ENCODE measurements at places on chromosomes 3 and 15.

- no peak for DNase-seq
These were observed 36.3 kb upstream of the POLG start for GRCh38 chr15:89370978-89371227.

GRCh38 chr3:63333815-63334214 lies 55.7 kb downstream of the SYNPR start:
- no peak for DNase-seq

DNA sequence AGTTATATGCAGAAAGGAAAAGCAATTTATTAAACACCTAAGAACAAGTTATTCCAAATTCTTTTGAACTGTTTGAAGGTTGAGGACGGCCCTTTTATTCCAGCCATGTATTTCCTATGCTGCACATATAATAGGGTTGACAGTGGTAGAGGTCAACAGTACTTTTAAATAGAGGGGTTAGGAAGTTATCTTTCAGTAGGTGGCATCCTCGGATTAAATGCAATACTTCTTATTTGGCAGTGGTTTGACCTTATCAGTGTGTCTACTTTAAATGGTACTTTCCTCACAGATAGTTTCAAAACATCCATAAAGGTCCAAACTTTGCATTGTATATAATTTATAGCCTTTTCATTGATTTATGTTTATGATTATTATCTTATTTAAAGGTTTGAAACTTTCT lies 558.7 kb downstream of the TUSC7 start:
- DNase-seq: no peak

- DNase-seq: no peak
These were observed 158.7 kb downstream of the GBE1 start for GRCh38 chr3:81602781-81603180.

DNA sequence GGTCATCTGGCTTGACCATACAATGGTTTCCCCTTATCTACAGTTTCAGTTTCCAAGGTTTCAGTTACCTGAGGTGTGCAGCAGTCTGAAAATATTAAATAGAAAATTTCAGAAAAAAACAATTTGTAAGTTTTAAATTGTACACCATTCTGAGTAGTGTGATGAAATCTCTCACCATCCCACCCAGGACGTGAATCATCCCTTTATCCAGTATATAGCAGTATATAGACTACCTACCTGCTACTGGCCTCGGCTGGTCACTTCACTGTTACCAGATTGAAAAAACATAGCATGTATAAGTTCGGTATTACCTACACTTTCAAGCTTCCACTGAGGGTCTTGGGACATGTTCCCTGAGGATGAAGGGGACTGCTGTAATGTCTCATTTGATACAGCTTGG lies 12.0 kb downstream of the ARIH1 start:
- DNase-seq: no peak

DNA sequence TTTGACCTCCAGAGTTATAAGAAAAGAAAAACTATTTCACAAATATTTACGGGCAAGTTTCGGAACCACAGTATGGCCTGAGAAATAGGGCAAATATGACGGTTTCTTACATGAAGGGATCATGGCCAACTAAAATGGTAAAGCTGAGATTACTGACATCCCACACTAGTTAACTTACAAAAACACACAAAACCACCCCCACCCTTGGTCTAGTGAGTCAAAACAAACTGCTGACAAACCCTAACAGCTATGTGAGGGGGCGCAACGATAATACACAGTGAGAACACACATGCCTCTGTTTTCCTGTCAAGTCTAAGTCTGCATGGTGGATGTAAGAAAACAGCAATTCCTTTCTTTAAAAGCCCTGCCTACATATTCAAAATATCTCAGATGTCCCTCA lies 32.3 kb downstream of the CBLB start:
- DNase-seq: no peak

DNA sequence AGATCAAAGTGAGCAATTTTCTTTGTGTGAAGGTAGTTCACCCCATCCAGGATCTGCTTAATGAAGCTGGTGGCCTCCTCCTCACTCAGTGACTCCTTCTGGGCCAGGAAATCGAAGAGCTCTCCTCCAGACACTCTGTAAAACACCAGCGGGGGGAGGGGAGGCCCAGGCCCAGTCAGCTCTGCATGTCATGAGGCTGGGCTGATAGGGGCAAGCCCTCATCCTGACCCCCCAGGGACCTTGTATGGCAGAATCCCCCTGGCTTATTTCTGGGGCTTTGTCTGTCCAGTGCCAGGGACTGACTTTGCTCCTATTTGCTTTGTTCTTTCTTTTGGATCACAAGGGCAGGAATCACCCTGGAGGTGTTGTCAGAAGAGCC lies 74.9 kb downstream of the DAPK2 start:
- DNase-seq: peak; percentile 30

DNA sequence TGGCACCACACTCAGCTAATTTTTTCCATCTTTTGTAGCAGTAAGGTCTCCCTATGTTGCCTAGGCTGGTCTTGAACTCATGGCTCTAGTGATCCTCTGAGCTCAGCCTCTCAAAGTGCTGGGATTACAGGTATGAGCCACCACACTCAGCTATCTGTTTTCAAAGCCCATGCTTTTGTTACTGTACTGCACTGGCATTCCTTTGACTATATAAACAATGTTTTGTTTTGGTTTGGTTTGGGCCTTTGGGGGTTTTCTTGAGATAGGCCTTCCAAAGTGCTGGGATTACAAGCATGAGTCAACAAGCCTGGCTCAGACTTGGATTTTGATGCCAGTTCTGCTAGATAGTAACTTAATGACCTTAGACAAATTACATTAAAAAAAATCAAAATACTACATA lies 89.7 kb upstream of the GK5 start:
- no peak for DNase-seq

GRCh38 chr3:167602041-167602440 lies 51.7 kb downstream of the WDR49 start:
- DNase-seq: no peak

- peak; percentile 15 for DNase-seq
These were observed 32.4 kb upstream of the SLC6A11 start for GRCh38 chr3:10783360-10784351.

- DNase-seq: no peak
These were observed 361.0 kb upstream of the IL12A start for GRCh38 chr3:159627634-159628033.

- no peak for DNase-seq
These were observed 104.0 kb downstream of the ABHD5 start for GRCh38 chr3:43794776-43795175.

- DNase-seq: no peak
These were observed 38.3 kb downstream of the ETV5 start for GRCh38 chr3:186070550-186070949.

DNA sequence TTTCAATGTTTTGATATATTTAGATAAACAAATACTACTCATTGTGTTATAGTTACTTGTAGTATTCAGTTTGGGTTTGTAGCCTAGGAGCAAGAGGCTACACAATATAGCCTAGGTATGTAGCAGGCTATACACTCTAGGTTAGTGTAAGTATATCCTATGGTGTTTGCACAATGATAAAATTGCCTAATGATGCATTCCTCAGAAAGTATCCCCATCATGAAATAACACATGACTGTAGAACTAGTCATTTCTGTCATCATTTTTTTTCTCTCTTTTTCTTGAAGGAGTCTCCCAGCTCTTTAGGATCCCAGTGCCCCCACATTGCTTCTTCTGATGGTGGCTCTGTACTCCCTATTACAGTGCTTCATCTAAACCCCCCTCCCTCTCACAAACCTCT lies 157.7 kb upstream of the CADPS start:
- DNase-seq: no peak

DNA sequence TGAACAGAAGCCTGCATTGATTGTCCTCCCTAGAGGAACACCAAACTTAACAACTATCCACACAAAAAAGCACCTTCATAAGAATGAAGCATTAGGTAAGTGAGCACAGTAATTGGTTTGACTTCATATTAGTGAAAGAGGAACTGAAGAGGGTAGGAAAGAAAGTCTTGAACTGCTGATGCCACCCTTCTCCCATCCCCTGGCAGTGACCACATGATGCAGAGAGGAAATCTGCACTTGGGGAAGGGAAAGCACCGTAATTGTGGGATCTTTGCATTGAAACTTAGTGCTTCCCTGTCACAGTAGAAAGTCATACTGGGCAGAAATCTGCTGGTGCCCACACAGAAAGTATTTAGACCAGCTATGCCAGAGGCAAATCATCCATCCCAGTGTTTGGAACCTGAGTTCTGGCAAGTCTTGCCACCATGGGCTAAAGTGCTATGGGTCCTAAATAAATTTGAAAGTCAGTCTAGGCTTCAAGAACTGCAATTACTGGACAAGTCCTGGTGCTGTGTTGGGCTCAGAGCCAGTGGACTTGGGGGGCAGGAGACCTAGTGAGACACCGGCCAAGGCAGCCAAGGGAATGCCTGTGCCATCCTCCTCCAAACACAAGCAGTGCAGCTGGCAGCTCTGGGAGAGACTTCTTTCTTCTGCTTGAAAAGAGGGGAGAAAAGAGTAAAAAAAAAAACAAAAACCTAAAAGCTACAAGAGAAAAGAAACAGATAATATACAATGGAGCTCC lies 63.6 kb downstream of the SLC15A2 start:
- no peak for DNase-seq

- no peak for DNase-seq
These were observed 18.9 kb downstream of the RSRC1 start for GRCh38 chr3:158128755-158129154.

GRCh38 chr3:52671676-52672075 lies 14.0 kb downstream of the PBRM1 start:
- no peak for DNase-seq

DNA sequence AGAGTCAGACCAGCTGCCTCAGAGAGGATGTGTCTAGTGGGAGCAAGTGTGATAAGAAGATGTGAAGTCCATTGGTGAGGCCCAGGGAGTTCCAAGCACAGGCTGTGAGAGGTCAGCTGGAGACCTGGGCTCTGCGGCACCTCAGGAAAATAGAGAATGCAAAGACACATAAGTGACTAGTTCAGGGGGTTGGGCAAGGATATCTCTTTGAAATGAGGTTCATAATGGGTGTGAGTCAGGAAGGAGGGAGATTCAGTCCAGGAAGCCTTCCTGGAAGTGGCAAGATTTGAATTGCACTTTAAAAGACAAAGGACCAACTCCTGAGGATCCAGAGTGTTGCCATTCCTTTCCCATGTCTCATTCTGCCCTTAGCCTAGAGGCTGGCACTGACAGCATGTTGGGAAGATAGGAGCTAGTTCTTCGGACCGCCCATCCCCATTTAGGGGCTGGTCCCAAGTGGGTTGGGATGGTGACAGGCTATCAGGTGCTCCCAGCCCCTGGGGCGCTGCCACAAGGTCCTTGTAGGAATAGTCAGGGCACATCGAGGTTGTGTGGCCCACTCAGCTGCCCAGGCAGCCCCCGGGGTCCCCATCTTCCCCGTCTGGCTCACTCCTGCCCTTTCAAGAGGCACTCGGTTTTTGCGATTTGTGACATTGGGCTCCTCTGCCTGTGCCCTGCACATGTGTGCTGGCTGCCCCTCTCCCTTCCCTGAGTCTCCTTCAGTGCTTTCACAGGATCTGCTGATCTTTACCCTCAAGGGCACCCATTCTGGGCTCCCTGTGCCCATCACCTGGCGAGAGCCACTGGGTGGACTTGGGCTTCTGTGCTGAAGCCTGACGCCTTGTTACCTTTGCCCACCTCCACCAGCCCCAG lies 23.7 kb downstream of the ESYT3 start:
- DNase-seq: no peak

- no peak for DNase-seq
These were observed 871.3 kb downstream of the ZPLD1 start for GRCh38 chr3:103306104-103306503.

GRCh38 chr3:116445311-116445841 lies at the start of gene LSAMP:
Gene LSAMP, minus strand, starts transcription at chr3:116445487.
- no peak for DNase-seq

DNA sequence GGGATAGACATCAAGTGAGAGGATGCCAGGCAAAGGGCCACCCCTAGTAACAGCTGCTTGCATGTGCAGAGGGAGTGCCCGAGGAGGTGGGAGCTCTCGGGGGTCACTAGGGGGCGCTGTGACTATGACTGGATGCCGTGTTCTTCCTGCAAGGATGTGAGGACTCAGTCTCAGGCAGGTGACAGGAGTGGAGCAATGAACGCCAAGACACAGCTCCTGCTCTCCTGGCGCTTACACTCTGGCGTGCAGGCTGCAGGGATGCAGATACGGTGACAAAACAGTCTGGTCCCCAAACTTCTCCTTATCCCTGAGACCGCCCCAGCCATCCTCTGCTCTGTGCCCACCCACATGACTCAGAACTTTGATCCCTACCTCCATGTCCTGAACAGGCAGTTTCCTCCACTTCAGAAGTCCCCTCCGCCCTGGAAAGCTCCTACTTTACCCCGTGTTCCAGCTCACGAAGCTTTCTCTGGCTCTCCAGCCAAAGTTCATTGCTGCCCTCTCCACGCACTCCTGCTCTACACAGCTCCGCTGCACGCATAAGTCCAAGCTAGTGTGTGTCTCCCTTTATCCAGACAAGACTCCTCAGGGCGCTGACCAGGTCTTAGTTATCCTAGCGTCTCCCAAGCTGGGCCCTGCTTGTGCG lies 14.7 kb downstream of the RHOV start:
- peak; percentile 75 for DNase-seq

- DNase-seq: no peak
These were observed 336.0 kb downstream of the VGLL3 start for GRCh38 chr3:86654806-86655460.

DNA sequence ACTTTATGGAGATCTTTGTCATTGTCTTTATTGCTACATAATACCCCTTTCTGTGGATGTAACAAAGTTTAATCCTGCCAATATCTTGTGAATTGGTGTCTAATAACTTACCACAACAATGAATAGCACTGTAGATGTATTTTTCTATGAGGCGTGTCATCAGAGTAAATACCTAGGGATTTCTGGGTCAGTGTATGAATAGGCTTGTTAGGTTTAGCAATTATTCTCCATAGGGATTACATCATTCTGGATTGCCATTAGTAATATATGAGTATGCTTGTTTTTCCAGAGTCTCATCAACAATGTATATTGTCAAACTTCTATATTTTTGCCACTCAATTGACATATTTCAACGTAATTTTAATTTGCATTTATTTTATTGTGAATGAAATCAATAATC lies 67.9 kb downstream of the UNC13C start:
- no peak for DNase-seq

DNA sequence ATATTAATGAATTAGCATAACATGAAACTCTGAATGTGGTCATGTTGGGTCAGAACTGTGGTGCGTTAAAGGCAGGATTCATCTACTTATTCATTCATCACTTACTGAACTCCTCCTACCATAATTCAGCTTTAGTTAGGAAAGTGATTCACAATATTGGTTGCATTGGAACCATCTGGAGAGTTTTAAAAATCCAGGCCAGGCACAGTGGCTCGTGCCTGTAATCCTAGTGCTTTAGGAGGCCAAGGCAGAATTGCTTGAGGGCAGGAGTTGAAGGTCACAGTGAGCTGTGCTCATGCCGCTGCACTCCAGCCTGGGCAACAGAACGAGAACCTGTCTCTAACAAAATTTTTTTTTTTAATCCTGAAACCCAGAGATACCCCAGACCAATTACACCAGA lies 44.2 kb upstream of the ATG7 start:
- DNase-seq: no peak
